ENCODE measurements at places on chromosomes 16 and 17. TPM values are rescaled to one million over a fixed set of nuclear protein-coding genes. Genes with fewer than 3 reads are reported as not detected.

DNA sequence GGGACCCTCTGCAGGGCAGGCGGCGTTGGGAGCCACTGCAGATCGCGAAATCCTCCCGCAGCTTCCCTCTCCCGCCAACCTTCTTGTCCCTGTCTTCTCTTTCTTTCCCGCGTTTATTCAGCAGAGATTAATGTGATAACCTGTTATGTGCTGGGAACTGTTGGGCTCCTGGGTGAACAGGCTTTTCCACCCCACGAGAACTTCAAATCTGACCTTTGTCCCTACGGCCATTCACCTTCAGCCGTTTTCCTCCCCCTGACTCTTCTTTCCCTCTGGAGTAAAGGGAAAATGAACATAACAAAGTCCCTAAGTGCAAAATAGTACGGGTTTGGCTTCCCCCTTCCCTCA is 15.2 kb upstream of the KPNA2 start:
- DNase-seq, result no peak

GRCh38 chr16:85395207-85395912 is 217.8 kb upstream of the GSE1 start:
- peak; percentile 86 for DNase-seq

- peak; percentile 94 for DNase-seq
Measured at GRCh38 chr17:55717898-55718735, 4.5 kb downstream of the TMEM100 start.

GRCh38 chr17:79652999-79653643 is 42.3 kb upstream of the RBFOX3 start:
- no peak for DNase-seq

DNA sequence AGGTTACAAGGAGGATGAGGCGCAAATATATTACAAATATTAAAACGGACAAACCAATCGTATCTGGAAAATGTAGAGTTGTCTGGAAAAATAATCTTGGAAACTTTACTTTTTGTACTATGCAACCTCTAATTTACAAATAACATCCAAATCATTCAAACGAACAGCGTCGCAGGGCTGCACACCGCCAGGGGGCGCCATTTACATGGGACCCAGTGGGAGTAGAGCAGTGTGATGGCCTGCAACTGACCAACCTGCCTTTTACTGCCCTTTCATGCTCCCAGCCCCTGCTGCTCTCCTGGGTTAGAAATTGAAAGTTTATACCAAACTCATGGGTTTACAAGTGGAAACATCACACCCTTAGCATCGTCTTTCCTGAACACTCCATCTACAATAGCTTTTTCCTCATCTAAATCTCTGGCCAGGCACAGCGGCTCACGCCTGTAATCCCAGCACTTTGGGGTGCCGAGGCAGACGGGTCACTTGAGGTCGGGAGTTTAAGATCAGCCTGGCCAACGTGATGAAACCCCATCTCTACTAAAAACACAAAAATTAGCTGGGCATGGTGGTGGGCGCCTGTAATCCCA is 10.0 kb downstream of the PITPNC1 start:
- DNase-seq, result peak; percentile 69

DNA sequence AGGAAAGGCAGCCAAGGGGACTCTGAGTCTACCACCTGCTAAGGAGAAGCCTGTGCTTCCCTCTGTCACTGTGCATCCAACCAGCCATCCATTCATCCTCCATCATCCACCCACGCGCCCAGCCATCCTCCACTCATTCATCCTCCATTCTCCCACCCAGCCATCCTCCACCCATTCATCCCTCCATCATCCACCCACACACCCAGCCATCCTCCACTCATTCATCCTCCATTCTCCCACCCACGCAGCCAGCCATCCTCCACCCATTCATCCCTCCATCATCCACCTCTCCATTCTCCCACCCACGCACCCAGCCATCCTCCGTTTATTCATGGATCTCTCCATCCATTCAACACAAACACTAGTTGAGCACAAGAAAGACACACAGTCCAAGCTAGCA is 74.1 kb downstream of the COG7 start:
- DNase-seq, result no peak

KRT16 gene
- polyA plus RNA-seq, result not detected

LPCAT2 gene
- 8.5 TPM for polyA plus RNA-seq

ACSM5 gene
- polyA plus RNA-seq, result 2.4 TPM

PRAC2 gene
- 0.86 TPM for polyA plus RNA-seq

Data from testis (tissue), 5 donors.